ENCODE measurements at places on chromosomes 11 and 22.

DNA sequence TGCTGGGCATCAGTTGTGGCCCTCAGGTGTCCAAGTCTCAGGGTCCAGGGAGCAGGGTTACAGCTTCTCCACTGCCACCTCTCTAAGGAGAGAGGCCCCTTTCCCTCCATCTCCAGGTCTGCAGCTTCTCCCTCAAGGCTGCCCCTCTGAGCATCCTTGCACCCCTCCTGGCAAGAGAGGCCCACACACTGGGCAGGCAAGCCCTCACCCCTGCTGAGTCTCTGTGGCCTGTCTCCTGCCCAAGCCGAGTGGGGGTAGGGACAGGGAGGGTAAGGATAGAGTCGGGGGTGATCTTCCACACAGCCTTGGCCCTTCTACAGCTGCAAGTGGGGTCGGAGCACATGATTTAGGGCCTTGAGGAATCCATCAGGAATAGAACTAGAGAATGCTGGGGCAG lies 76.6 kb downstream of the ST3GAL4 start:
- no peak for DNase-seq

DNA sequence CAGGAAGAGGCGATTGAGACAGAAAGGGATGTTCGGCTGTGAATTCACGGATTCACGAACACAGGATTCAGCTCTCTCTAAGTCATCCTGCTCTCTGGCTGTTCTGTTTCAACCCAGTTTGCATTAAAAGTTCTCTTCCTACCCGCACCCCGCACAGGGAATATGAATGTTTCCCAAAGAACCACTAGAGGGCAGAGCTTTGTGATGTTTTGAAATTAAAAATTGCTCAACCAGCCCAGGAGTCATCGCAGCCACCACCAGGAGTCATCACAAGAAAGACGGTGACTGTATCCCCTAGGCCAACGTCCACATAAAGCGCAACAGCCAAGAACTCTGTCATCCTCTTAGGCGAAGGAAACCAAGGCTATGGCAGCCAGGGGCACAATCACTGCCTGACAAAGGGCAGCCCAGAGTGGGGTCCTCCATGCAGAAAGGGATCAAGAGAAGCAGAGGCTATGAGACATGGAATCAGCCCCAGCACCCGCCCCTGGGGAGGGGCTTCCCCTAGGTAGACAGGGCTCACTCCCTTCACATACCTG lies 122.4 kb downstream of the WT1 start:
- no peak for DNase-seq

DNA sequence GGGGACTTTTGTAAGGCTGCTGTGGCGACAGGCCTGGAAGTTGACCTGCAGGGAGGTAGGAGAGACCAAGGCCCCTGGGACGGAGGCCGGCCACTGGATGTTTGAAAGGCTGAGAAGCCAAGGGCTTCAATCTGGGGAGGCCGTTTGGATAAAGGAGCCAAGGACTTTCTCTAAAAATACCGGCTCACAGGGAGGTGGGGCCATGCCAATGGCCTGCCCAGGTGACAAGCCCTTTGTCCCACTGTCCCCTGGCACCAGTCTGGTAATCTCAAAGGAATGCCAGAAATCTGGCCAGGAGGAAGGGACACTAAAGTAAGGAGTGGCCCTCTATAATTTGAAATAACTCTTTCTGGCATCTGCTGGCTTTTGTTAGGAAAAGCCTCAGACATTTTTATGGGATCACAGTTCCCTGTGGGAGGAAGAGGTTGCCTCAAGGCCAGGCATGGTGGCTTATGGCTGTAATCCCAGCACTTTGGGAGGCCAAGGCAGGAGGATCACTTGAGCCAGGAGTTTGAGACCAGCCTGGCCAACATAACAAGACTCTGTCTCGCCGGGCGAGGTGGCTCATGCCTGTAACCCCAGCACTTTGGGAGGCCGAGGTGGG lies 1.9 kb upstream of the CHKA start:
- no peak for DNase-seq

DNA sequence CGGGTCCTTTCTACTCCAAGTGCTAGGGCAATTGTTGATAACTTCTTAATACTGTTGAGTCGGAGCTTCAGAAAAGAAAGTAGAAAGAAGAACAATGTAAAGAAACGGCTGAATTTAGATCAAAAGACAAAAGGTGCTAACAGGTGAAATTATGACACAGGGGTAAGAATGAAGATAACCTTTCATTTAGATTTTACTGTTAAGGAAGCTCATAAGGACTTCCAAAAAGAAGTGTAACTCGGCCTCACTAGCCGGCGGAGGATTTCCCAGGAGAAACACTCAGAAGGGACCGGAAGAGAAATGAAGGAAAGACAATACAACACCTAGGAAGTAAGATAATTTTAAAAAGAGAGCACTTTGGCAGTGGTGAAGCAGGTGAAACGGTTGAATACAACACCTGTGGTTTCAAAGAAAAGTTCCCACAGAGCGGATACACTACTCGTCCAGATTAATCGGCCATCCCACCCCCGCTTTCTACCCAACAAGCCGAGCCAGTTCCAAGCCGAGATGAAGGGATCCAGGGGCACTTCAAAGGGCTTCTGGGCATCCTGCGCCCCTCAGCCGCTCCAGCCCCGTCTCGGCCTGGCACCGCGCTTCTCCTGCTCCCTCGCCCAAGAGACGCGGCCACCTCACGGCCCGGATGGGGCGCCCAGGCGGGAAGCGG lies 737 bp downstream of the PPP2R1B start:
- no peak for DNase-seq

DNA sequence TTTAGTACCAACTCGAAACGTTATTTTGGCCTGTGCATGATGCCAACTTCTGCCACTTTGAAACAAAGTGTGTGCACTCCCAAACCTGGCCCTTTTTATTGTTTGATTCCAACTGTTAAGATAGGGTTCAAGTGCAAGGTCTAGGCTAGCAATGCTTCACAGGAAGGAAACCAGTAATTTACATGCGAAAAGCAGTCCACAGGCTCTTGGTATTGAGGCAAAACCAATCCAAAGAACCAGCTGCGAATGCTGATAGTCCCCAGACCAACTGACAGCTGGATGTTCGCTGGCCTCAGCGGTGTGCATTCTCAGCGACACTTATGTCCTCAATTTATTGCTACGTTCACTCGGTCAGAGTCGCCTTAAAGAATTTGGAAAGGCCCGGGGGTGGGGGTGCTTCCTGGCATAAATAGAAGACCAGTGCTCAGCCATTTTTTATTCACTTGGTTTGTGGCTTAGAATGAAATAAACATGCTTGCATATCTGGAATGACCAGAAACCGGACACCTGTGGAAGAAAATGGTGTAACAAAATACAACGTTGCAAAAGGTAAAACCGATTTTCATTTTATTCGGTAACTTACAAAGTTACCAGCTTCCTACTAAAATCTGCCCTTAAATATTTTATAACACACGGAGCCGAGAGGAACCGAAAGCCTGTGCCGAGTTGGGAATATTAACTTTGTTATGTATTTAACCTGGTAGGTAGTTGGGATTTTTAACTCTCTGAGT lies 1.6 kb downstream of the CPT1A start:
- DNase-seq, result no peak

- no peak for DNase-seq
Measured at GRCh38 chr11:99271527-99271926, 250.8 kb downstream of the CNTN5 start.

DNA sequence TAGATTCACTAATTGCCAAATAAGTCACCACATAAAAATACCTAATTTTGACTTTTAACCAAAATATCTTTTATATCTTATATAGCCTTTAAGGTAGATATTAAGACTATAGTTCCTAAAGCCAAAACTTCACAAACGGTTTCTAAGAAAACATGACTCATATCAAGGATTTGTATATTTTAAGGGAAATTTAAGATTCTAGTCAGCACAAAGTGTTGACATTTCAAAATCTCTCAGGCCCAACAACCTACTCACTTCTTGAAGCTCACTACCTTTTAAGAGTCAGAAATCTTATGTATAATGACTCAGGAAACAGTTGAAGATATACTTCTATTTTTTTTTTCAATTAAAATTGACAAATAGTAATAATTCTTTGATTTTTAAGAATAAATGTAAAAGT lies 221.9 kb downstream of the SBF2 start:
- DNase-seq, result no peak

DNA sequence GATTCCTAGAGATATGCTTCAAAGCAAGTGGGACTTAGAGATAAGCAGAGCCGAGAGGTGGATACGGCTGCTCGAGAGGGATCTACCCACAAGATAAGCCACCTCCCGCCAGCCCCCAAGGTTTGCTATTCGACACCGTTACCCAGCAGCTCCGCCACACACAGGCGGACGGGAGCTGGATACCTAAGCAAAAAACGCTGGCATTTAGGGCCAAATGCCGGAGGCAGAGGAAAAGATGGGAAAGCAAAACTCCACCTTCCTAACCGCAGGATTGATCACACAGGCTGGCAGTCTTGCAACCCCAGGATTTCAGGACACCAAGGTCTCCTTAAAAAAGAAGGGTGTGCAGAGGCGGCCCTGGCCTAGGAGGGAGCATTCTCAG lies 709 bp downstream of the FTH1 start:
- no peak for DNase-seq

- no peak for DNase-seq
Measured at GRCh38 chr11:124758355-124759265, 3.5 kb downstream of the ESAM start.

GRCh38 chr22:46351767-46352166 lies 16.3 kb downstream of the TRMU start:
- DNase-seq, result no peak

DNA sequence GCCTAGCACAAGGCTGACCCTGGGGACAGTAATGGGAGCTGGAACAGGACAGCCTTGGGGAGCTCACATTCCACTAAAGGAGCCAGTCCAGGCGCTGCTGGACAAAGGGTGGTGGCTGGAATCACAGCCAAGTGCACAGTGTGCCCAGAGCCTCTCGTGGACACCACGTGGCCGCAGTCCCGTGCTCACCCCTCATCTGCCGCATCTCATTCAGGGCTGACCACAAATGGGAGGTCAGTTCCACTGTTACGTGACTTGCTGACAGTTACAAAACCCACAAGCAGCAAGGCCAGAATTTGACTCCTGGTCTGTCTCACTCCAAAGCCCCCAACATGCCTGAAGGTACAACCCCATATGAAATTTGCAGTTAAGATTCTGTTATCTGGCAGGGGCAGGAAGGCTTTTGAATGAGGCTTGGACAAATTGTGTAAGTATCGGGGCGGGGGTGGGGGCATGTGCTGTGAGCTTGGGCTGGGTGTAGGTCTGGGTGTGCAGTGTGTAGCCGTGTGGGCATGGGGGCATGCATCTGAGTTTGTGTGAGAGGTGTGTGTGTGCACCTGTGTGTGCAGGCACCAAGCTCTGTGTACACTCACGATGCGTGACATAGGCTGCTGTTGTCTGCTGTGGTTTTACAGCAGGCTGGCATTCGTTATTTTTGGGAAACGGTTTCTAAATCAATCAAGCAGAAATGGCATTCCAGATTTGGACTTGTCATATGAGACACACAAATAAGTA lies 301.7 kb downstream of the BRD1 start:
- DNase-seq, result no peak

- no peak for DNase-seq
Measured at GRCh38 chr11:12986194-12986898, 22.8 kb upstream of the RASSF10 start.

GRCh38 chr11:43567396-43567975 lies 113.1 kb upstream of the HSD17B12 start:
- DNase-seq, result no peak

DNA sequence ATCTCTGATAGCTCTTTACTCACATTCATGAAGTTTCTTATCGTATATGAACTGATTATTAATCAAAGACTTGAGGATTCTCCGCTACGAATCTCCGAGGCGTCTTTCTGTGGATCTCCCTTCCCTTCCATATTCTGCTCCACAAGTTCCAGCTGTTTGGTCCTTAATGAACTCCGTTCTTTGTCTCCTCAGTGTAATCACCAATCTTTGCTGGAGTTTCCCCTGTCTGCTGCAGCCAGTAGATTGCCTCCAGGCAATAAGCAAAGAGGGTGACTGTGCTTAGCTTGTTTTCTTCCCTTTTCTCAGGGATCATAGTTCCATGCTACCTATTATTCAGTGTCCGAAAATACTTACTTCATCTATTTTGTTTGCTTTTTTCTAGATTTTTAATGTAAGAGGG lies 169.6 kb upstream of the FOLH1 start:
- no peak for DNase-seq

DNA sequence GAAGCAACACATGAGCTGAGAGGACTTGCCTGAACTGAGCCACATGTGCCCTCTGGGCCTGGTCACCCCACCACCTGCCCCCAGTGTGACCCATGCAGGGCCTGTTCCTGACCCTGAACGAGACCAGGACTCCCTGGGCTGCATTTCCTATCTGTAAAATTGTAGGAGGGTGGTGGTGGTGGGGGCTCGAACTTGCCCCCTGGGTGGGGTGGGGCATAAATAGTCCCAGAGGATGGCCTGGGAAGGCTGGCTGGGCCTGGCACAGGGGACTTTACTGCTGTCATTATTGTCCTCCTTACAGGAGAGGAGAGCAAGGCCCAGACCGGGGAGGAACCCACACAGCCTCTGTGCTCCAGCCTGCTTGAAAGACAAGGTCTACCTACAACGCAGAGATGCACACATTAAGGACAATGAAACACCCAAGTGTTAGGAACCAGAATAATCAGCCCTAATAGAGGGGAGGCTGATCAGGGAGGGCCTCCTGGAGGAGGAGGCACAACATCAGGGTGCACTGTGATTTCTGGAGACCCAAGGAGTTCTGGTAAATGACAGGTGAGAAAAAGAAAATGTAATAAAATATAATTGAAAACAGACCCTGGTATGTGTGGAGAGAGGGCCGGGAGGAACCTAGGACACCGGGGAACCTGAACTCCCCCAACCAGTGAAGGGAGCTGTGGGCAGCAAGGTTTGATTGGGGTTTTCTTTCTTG lies 2.8 kb upstream of the AIFM3 start:
- DNase-seq, result no peak

- no peak for DNase-seq
Measured at GRCh38 chr22:49677495-49677889, 150.2 kb downstream of the BRD1 start.

DNA sequence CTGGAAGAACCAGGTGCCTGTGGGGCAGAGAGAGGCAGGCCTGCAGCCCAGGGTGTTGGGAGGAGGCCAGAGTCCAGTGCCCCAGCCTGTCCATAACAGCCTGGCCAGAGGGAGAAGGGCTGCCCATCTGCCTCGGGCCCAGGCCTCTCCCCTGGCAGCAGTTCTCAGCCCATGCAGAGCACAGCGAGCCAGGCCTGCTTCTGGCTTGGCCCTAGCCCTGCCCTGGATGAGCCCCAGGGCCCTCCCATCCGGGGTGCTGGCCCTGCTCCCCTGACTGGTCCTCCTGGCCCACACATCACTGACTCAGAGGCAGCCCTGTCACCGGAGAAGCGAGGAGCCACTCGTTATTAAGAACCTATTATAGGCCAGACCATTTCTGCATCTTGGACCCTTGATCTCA lies 19.7 kb upstream of the MYRF start:
- DNase-seq, result no peak

DNA sequence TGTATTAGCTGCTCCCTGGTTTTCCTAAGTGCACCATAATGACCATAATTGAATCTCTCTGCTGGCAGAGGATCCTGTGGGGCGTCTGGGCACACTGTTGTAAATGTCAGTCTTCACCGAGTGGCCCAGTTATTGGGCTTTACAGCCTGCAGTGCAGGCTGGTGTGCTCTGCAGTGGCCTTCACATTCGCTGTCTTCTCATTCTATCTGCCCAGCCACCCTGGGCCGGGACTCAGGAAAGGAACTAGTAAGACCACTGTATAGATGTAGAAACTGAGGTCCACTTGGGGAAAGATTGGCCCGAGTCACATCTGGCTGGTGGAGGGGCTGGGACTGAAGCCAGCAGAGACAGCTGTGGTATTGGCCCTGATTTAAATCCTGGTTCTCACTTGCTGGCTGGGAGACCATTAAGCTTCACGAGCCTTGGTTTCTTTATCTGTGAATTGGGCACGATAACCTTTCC lies 49.3 kb downstream of the TSPAN18 start:
- DNase-seq, result no peak

- no peak for DNase-seq
Measured at GRCh38 chr22:27996529-27996925, 77.5 kb upstream of the PITPNB start.
